ENCODE measurements at places on chromosomes 7 and 10.

DNA sequence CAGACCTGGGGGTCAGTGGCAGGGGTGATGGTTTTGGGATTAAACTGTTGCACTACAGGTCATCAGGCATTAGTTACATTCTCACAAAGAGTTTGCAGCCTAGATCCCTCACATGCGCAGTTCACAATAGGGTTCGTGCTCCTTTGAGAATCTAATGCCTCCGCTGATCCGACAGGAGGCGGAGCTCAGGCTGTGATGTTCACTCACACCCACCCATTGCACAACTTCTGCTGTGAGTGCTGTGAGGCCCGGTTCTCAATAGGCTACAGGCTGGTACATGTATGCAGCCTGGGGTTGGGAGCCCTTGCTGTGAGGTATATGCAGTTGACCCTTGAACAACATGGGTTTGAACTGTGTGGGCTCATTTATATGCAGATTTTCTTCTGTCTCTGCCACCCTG, 416.4 kb downstream of the GFRA1 start:
- no peak for DNase-seq

GRCh38 chr10:27819781-27820531, 74.3 kb upstream of the MKX start:
- no peak for DNase-seq

DNA sequence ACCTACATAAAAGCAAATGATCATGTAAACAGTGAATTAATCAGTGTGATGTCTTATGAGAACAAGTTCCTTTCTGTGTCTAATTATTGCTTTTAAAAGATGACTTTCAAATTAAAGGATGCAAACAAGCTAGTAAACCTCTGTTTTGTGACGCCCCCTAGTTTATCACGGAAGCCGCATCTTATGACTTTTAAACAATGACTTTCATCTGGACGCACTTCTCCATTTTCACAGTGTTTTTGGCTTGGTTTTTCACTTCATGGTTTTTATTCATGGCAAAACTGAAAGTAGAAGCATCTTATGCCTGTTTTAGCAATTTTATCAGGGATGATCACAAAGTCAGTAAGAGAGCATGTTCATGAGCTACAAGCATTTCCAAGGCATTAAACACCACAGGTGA, 35.0 kb downstream of the ITGA8 start:
- no peak for DNase-seq

- DNase-seq: no peak
Measured at GRCh38 chr7:104207348-104207730, 474 bp downstream of the ORC5 start.

DNA sequence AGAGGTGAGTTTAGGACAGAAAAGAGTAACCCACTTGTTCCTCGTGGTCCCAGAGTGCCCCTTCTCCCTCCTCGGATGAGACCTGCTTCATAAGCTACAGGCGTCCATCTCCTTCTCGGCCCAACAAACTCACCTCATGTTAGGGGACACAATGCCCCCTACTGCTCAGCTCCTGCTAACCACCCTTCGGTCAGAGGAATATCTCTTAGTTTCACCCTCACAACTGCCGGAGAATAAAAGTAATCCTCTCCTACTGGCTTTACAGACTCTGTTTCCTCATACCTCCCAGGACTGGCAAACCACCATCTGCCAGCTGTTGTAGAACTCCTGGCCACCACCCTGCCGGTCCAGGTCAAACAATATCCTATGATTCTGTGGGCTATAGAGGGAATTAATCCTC, 3.2 kb downstream of the AKR1B15 start:
- no peak for DNase-seq

DNA sequence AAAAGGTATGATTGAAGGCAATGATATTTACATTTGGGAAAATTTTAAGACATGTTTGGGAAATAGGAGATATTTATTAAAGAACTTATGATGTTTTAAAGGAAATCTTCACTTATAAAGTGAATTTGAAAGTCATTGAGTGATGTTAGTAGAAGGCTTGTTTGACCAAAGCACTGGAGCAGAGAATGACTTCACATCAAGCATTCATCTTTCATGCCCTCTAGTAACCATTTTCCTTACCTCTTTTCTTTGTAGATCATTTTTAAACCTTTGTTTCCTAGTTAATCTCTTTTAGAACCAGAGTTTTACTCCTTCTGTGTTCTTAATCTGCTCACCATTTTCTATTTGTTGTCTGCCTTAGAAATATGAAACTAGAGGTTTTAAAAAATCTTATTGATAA, 111.3 kb upstream of the FOXP2 start:
- no peak for DNase-seq

GRCh38 chr7:13198036-13198435, 510.6 kb downstream of the ARL4A start:
- DNase-seq: no peak

GRCh38 chr7:16791071-16791470, 13.7 kb downstream of the AGR2 start:
- no peak for DNase-seq

- DNase-seq: no peak
Measured at GRCh38 chr7:43560742-43561330, 22.1 kb upstream of the STK17A start.

DNA sequence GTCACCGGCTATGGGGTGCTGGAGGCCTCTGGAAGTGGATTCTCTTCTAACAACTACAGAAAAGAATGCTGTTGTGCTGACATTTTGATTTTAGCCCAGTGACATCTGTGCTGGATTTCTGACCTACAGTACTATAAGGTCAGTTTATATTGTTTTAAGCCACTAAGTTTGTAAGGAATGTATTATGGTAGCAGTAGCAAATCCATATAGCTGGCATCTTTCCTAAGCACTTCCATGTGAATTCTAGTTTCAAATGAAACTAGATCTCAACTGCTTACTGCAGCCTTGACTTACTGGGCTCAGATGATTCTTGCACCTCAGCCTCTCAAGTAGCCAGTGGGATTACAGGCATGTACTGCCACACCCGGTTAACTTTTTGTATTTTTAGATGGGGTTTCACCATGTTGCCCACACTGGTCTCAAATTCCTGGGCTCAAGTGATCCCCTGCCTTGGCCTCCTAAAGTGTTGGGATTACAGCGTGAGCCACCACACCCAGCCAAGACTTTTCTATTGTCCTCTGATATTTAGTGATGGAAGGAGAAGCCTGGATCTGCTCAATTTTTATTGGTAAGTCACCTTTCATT, 414.0 kb downstream of the PHTF2 start:
- DNase-seq: no peak

DNA sequence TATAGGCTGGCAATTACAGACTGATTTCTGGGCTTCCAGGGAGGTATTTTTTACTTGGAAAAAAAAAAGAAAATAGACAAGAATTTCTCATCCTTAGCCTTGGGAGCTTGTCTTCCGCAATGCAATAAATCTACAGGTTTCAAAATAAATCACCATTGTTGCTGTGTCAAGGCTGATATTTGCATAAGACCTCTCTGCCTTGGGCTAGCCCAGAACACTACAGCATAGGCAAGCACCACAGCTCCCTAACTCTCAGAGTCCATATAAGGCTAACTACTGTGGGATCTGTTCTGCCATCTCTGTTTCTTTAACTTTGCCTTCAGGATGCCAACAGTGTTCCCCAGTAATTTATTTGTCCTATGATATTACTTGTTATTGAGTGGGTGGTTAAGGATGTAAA, 64.4 kb downstream of the ZWINT start:
- DNase-seq: no peak

DNA sequence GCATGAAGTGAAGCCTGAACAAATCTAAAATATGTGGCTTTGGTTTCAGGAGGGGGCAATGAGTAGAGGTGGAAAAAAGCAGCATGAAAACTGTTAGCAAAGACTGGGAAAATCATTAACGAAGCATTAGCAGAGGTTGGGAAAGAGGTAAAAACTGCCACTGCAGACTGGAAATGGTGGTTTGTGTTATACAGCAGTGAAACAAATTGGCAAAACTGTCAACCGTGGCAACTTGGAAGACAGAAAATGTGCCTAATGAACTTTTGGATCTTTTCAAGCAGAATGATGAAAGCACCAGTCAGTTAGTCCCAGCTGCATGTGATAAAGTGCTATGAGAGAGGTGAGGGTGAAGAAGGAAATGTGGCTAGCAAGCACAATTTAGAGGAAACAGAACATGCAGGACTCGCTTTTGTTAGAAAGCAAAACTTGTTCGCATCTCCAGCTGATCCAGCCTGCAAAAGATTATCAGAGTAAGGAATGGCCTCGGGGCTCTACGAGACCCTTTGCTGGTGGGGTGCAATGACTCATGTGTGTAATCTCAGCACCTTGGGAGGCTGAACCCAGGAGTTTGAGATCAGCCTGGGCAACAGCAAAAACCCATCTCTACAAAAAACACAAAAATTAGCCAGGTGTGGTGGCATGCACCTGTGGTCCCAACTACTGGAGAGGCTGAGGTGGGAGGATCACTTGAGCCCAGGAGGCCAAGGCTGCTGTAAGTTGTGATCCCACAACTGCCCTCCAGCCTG, 45.7 kb downstream of the SKIDA1 start:
- DNase-seq: no peak

DNA sequence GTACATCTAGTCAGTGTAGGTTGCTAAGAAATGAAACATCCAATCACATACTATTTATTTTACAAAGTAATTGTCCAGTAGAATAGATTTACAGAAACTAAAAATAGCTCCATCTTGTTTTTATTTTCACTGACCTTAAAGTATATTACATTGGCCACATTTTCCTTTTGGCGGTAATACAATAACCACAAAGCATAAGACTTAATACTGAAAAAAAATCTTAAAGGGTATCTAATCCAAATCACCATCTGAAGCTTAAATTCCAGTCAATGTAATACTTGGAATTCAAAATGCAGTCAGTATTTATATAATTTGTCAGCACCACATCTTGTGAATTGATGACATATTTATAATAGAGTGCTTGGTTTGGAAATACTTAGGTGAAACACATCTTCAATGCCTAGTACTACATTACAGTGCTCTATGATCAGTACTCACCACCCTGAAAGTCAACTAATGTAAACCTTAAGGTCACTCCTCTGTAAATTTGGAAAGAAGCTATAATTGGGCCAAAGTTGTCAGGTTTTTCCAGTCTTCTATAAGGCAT, 8.9 kb downstream of the ANKMY2 start:
- DNase-seq: no peak

DNA sequence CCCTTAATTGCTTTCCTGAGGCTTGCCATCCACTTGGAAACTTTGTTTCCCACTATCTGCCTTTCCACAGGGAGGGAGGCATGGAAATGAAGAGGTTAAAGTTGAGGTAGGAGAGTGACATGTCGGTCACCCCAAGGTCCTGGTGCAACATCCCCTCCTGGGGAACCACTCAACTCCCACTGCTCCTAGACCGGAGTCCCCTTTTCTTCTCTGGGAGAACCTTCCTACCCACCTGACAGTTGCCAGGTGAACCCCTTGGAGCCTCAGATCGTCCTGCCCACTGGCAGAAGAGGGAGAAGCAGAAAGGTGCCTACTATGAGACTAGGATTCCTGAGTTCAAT, 21.7 kb downstream of the IMPDH1 start:
- DNase-seq: no peak

DNA sequence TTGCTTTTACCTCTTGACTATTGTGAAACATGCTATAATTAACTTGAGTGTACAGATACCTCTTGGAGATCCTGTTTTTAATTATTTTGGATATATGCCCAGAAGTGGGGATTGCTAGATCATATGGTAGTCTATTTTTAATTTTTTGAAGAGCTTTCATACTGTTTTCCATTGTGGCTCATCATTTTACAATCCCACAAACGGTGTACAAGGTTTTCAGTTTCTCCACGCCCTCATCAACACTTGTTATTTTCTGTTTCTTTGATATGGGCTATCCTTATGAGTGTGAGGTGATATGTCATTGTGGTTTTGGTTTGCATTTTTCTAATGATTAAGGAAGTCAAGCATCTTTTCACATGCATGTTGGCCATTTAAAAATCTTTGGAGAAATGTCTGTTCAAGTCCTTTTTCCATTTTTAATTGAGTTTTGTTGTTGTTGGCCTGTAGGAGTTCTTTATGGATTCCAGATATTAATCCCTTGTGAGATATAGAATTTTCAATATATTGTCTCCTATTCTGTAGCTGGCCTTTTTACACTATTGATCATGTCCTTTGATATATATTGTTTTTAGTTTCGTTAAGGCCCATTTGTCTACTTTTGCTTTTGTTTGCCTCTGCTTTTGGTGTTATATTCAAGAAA, 7.5 kb downstream of the AGK start:
- DNase-seq: no peak

DNA sequence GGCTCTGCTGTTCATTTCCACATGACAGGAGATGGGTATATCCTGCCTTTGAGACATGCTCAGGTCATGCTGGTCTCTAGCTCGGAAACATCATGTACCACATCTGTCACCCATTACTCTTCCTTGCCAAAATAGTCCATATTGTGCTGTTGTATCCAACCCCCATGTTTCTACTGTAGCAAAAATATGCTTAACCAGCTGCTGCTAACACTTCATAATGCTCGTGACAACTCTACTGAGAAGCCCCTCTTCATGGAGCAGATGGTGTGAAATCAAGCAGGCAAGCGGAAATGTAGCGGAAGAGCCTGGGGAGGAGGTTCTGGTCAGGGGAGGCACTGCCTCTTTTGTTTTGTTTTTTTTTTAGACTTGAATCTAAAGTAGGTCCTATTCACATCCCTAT, 82.9 kb downstream of the NPY start:
- no peak for DNase-seq

DNA sequence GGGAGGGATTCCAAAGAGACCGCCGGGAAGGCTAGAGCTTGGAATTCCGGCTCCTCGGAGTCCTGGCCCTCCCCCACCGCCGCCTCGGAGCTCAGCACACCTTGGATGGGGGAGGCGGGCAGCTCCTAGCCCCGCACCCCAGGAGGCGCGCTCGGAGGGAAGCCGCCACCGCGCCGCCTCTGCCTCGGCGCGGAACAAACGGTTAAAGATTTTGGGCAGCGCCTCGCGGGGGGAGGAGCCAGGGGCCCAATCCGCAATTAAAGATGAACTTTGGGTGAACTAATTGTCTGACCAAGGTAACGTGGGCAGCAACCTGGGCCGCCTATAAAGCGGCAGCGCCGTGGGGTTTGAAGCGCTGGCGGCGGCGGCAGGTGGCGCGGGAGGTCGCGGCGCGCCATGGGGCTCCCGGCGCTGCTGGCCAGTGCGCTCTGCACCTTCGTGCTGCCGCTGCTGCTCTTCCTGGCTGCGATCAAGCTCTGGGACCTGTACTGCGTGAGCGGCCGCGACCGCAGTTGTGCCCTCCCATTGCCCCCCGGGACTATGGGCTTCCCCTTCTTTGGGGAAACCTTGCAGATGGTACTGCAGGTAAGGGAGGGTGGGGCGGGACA, at the start of gene CYP26A1:
Gene CYP26A1 (plus strand): TSS at position 355 of the 608 bp plus-strand sequence. CDS start 42 bp downstream, at position 397.
- DNase-seq: no peak

- no peak for DNase-seq
Measured at GRCh38 chr10:133196221-133196915, 33.6 kb upstream of the UTF1 start.

All from CD4-positive, alpha-beta T cell treated with Interleukin-4 for 1 hour (primary cell).